Cardiac atrium fibroblast (primary cell): ENCODE measurements at places on chromosomes 11 and 22. TPM values are rescaled to one million over a fixed set of nuclear protein-coding genes. Genes with fewer than 3 reads are reported as not detected.

The SPA17 gene
- 4.9 and 6.3 TPM in 2 replicates for total RNA-seq

The TSPAN4 gene
- 281 and 292 TPM in 2 replicates for total RNA-seq

The CARD10 gene
- total RNA-seq: 5.8 and 6.3 TPM in 2 replicates

The NUCB2 gene
- 50.5 and 65.9 TPM in 2 replicates for total RNA-seq

The GP1BB gene
- total RNA-seq: 10.9 TPM in 1 of 2 replicates, not detected in the other

The TPCN2 gene
- total RNA-seq: 5.4 and 6.0 TPM in 2 replicates

The PLAAT4 gene
- 11.5 and 28.3 TPM in 2 replicates for total RNA-seq

The CELSR1 gene
- 2.3 and 5.5 TPM in 2 replicates for total RNA-seq

The HSPB2 gene
- total RNA-seq: 0.36 and 1.9 TPM in 2 replicates

The CECR2 gene
- 2.4 and 3.1 TPM in 2 replicates for total RNA-seq

The APOBEC3B gene
- total RNA-seq: 2.2 and 6.0 TPM in 2 replicates

The SULT4A1 gene
- total RNA-seq: 0.65 and 1.3 TPM in 2 replicates

The RELT gene
- total RNA-seq: 5.3 and 5.4 TPM in 2 replicates

The GLB1L3 gene
- total RNA-seq: not detected in 2 replicates

The ENTHD1 gene
- not detected in 2 replicates for total RNA-seq

The ALDH3B1 gene
- total RNA-seq: 10.8 and 14.6 TPM in 2 replicates

The MAJIN gene
- total RNA-seq: not detected in 2 replicates

The ESAM gene
- total RNA-seq: 2.2 and 15.2 TPM in 2 replicates

The CADM1 gene
- total RNA-seq: 0.16 and 1.3 TPM in 2 replicates

The NPAS4 gene
- not detected in 2 replicates for total RNA-seq

The FAM89B gene
- 19.0 and 23.7 TPM in 2 replicates for total RNA-seq

The C1QTNF4 gene
- total RNA-seq: 0.16 and 0.90 TPM in 2 replicates

The SYT8 gene
- 6.0 TPM in 1 of 2 replicates, not detected in the other for total RNA-seq

The ADORA2A gene
- total RNA-seq: 5.1 and 6.8 TPM in 2 replicates

The CEP126 gene
- 0.49 and 1.6 TPM in 2 replicates for total RNA-seq
